ENCODE measurements at places on chromosomes 16 and 17.

DNA sequence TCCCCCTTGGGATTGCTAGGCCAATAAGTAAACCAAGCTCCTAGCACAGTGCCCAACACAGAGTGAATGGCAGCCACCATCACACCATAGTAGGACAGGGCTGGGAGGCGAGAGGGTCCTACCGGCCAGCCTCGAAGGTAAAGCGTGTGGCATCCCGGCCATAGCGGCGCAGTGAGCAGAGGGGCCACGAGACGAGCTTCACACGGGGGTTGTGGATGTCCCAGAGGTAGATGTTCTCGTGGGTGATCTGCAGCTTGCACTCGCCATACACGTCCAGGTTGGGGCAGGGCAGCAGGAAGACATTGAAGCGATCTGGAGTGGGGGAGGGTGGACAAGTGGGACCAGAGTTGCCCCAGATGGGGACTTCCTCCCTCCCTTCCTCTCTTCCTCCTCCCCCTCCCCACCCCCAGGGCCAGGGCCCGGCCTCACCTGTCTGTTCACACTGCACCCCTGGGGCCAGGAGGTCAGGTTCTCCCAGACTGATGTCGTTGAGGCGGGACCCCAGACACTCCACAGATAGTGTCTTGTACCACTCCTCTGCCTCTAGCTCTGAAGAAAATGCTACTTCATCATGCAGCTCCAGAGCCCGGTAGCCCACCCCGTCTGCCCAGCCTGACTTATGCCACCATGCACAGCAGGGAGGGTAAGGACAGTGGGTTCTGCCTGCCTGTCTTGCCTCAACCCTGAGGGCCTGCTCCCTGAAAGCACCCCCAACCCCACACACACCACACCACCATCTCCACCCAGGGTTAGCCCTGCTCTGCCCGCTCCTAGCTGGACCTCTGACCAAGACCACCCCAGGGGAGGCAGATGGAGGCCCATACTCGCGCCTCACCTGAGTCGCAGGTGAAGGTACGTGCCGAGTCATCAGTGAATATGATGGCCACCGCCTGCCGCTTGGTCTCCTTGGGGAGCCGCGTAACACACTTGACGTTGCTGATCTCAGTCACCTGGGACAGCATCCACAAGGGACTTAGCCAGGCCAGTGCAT lies 11.3 kb downstream of the DOK4 start:
- DNase-seq = no peak

DNA sequence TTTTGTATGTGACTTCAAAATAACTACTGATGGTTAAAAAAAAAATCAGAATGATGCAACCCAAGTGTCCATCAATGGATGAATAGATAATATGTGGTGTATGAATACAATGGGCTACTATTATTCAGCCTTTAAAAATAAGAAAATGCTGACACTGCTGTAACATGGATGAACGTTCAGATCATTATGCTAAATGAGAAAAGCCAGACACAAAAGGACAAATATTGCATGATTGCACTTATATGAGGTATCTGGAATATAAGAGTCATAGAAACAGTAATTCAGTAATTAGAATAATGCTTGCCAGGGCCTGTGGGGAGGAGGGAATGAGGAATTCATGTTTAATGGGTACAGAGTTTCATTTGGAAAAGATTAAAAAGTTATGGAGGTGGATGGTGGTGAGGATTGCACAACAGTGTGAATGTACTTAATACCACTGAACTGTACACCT lies 25.4 kb downstream of the TENT4B start:
- no peak for DNase-seq

GRCh38 chr16:77660311-77660710 lies 62.0 kb upstream of the NUDT7 start:
- no peak for DNase-seq

GRCh38 chr16:10541366-10541765 lies 39.0 kb downstream of the EMP2 start:
- no peak for DNase-seq

GRCh38 chr17:17694169-17695081 lies 13.2 kb downstream of the RAI1 start:
- peak; percentile 83 for DNase-seq
